ENCODE measurements at places on chromosomes 13 and 19.

DNA sequence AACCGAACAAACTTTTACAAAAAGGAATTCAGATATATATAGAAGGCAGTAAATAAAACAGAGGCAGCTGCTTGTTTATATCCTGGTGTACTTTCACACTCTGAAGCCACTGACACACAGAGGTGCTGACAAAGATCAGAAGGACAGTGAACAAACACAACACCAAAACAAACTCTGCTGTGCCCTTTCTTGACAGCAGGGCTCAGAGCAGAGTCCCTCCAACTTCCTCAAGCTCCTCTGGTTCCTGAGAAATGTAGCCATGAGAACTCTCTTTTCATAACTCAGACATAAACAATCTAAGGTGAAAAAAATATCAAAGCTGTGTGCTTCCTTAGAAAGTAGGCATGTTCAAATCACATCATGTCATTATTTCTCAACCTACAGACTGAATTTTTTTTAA, 1052.8 kb upstream of the SPRY2 start:
- no peak for DNase-seq

GRCh38 chr13:68066879-68067513, 836.9 kb upstream of the PCDH9 start:
- no peak for DNase-seq

DNA sequence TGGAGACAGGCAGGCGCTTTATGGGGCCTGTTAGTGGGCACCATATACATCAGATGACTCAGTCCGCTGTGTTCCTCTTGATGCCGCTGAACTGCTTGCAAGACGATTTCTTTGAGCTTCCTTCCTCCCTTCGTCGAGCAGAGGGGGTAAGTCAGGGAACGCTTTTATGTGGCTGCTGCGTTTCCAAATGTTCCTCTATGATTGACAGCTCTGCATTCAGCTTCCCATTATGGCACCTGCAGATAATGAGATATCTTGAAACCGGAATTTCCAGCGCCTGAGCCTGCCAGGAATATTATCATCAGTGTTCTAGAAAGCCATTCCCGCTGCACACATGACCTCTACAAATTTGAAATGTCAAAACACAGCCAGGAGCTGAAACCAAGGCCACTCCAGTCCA, 257.0 kb downstream of the TSHZ3 start:
- no peak for DNase-seq

GRCh38 chr19:33370783-33371182, 2.7 kb upstream of the CEBPG start:
- no peak for DNase-seq

- DNase-seq = no peak
Observed at GRCh38 chr13:35787937-35788336, 311.4 kb upstream of the MAB21L1 start.

DNA sequence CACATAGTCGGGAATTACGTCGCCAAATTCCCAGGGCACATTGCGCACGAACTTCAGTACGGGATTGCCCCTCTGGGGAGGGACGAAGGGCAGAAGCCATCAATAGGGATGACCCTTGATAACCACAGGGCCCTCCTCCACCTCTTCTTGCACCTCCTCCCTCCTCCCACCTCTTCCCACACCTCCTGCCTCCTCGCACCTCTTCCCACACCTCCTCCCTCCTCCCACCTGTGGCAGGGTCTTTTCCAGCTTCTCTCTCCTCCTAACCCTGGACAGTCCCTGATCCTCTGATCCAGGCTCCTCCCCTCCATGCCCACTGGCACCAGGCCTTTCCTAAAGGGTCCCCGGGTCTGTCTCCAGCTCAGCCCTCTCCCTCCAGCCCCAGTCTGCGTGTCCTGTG, 3.4 kb downstream of the ERCC1 start:
- no peak for DNase-seq

GRCh38 chr19:17686592-17687024, 1.5 kb downstream of the UNC13A start:
- DNase-seq = no peak

GRCh38 chr19:35269438-35270117, 816 bp downstream of the USF2 start:
- peak; percentile 83 for DNase-seq

DNA sequence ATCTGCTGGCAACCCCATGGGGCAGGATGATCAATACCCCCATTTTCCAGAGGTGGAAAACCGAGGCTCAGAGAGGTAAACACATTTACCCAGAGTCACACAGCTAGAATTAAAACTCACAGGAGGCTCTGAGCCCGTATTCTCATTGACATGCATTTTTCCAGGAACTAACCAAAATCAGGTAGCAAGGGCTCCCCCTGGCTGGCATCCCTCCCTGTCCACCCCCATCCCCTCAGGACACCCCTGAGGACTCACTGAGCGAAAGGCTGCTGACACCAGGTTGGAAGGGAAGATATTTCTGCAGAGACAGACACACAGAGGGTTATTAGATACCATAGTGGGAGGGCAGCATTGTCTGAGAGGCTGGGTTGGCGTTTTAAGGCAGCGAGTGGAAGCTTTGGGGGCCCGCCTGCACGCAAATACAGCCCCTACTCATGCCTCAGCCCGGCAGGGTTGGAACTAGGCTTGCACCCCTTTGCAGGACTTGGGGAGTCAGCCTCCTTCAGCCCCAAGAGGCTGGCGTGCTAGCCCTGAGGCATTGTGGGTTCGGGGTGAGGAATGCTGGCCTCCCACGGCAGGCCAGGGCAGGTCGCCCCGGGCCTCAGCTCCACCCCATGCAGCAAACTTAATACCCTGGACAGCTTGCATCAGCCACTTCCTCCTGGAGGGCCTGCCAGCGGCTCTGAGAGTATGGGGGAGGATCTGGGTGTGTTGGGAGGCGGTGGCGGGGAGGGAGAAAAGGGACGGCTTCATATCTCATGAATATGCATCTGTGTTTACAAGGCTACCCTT, 3.9 kb downstream of the SLC1A5 start:
- peak; percentile 80 for DNase-seq

- no peak for DNase-seq
Observed at GRCh38 chr13:95137096-95137495, 164.2 kb downstream of the ABCC4 start.

DNA sequence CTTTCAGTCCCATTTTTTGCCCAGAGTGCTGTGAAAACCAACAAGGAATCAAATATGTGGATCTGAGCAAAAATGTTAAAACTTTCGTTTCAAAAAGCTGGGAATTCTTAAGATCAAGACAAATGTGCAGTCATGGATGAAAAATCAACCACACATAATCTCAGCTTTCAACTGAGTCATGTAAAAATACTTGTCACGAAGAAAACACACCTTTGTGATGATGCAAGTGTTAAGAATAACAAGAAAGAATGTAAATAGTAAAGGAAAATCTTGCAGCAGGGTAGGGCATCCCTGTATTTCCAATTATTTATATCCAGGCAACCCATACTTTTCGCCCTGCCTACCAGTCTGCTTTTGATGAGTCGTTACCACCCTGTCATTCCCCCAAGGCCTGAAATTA, 27.4 kb upstream of the DCLK1 start:
- DNase-seq = no peak

- no peak for DNase-seq
Observed at GRCh38 chr19:3098515-3099346, 4.6 kb downstream of the GNA11 start.

GRCh38 chr19:1081301-1082164, 13.6 kb downstream of the POLR2E start:
- no peak for DNase-seq

GRCh38 chr13:27536361-27537101, 83.8 kb downstream of the LNX2 start:
- DNase-seq = no peak

DNA sequence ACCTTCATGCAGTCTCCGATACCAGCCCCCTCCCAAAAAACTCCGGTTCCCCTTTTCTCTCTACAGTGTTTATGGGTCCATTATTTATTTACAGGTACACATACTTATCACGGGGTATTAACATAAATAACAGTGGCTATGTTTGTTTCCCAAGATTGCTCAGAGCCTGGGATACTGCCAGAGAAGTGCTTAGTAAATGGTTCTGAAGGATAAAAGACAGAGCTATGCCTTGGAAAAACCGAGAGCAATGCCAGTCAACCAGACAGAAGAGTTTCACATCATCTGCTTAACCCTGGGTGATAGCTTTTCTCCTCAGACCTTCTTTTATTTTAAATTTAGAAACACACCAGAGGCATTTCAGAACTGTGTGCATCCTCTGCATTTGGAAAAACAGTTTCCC, 61.3 kb downstream of the NUFIP1 start:
- no peak for DNase-seq
